Pancreas (tissue), 10 donors: ENCODE measurements at places on chromosomes 5 and 9.

DNA sequence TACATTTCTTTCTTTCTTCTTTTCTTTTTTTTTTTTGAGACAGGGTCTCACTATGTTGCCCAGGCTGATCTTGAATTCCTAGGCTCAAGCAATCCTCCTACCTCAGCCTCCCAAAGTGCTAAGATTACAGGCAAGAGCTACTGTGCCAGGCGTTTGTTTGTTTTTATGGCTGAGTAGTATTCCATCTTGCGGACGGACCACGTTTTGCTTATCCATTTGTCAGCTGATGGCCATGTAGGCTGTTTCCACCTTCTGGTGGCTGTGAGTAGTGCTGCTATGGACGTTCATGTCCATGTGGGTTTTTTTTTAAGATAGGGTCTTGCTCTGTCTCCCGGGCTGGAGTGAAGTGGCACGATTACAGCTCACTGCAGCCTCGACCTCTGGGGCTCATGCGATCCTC lies 2.5 kb downstream of the DOK3 start:
- no peak for DNase-seq

GRCh38 chr5:80237243-80237642 lies 18.6 kb downstream of the SERINC5 start:
- DNase-seq, result no peak

DNA sequence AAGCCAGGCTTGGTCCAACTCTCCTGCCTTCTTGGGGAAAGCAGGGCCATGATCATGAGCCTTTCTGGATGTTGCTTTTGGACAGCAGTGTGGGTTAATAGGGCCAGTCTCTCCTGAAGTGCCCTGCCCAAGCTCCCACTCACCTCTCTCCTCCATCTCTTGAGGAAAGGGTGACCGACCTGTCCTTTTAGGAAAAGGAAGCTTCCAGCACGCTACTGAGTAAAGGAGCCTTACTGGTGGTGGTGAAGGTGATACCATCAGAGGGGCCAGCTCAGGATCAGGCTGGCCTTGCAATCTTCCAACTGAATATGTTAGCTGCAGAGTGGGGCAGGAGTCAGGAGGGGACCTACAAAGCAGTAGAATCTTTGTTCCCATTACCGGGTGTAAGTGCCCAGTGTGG lies 2.2 kb upstream of the RGS3 start:
- no peak for DNase-seq

DNA sequence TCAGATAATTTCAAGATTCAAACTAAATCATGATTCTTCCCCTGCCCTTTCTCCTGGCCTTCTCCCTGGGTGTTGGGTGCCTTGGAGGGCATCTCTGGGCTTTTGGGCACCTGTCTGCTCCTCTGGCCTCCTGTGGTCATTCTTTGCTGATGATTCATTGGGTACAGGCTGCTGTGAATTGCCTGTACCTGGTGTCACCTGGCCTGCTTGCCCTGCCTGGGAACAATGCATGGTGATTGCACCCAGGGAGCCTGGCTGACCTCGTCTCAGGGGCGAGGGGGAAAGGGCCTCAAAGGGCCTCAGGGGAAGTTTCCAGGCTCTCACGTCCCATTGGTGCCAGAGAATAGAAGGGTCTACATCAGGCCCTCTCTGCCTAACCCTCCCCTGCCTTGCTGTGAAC lies 20.1 kb upstream of the CKMT2 start:
- DNase-seq, result peak; percentile 24

DNA sequence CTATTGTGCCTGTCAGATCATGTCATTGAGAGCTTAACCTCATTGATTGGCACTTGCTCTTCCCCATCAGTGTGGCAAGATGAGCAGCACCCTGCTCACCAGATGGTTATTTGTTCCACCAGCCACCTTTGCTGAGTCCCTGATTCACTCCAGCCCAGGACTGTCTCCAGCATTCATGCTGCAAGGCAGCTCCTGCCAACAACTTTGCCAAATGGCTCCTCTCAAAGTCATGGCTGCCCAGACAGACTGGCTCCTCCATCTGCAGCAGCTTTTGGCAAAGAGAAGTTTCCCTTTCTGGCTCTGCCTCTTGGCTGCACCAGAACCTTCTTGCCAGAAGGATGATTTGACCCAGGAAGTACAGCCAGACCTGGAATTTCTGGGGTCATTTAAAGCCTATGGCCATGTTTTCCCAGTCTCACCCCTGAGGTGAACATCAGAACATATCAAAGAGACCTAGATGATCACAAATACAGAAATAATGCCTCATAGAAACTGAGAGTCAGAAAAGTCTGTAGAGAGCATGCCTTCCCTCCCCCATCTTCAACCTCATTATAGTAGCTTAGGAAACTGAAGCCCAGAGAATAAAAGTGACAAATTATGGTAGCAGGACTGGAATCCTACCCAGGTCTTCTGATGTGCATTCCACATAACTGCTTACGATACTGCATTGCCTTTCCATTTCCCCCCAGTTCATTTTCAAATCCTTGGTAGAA lies 10.4 kb downstream of the PPP2R2B start:
- DNase-seq, result no peak

GRCh38 chr5:55191165-55191564 lies 18.2 kb upstream of the CDC20B start:
- no peak for DNase-seq

GRCh38 chr9:80376180-80376579 lies 804.4 kb downstream of the TLE4 start:
- DNase-seq, result no peak
